Liver (tissue), 10 donors: ENCODE measurements at places on chromosomes 16 and 17.

- H3K36me3 ChIP-seq = peaks cover 33% of the 10 kb centered on the region
- H3K27ac ChIP-seq = no peak overlapping the region
- no peak overlapping the region for H3K4me3 ChIP-seq
- H3K27me3 ChIP-seq = no peaks in the 10 kb centered on the region
Measured at GRCh38 chr17:82058230-82058854, 6.6 kb downstream of the GPS1 start.

DNA sequence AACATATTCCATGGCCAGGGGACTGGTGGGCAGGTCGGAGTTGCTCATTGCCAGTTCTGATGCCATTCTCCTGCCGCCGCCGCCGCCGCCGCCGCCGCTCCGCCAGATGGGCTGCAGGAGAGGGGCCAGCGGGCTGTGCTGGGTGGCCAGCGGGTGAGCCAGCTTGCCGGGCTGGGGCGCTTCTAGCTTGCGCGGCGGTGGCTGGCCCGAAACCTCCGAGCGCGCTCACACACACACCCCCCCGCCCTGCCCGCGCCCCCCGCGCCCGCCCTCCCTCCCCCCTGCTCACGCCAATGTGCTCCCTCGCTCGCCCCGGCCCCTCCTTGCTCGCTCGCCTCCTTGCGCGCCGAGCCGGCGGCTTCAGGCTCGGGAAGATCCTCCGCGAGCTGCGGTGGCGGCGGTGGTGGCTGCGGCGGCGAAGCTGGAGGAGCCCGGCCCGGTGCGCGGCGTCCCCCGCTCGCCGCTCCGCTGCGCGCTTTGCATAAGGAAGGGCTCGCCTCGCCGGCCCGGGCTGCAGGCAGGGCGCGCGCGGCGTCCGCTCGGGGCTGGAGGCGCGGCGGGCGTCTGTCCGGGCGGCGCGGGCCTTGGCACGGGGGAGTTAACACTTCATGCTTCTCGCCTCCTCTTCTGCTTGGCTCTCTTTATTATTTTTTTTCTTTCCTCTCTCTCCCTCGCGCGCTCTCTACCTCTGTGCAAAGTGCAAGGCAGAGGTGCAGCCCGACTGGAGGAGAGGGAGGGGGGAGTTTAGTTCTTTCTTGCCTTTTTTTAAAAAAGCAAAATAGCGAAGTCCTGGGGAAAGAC lies 500 bp downstream of the MAF start:
- H3K27ac ChIP-seq = peak overlapping the region; percentile 100
- peak overlapping the region; percentile 87 for H3K4me3 ChIP-seq
- no peaks in the 10 kb centered on the region for H3K4me1 ChIP-seq
- H3K27me3 ChIP-seq = no peaks in the 10 kb centered on the region
- peak; percentile 49 for DNase-seq

DNA sequence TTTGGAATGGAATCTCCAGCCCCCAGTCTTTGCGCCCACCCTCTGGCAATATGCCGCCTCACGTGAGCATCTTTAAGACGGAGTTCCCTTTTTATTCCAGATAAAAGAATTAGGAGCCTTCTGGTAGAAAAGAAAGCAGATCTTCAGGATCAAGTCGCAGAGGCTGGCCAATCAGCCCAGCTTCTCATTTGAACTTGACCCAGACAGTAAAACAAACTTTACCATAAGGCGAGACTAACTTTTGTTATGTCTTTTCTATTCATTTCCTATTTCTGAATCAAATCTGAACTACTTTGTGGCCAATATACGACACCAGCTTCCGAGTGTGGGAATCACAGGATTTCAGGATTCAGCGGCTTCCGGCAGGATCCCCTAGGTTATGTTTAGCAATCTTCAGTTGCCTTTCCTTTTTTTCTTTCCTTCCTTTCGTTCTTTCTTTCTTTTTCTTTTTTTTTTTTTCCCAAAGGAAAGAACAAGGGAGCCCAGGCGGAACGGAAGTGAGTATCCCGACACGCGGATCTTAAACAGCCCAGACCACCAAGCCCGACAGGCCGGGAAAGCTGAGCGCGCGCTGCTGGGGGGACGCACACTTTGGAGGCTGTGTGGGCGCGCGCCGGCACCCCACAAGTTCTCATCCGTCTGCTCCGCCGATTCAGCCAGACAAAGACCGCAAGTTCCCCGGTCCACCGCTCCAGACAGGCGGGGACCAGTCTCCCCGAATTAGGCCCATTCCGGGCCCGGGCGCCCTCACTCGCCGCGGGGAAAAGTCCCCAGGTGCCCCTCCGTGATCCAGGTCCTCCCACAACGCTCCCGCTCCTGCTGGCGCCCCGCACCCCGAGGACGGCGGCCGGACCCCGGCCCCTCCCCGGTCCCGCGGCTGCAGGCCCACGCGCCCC lies 633 bp downstream of the TBC1D16 start:
- H3K4me1 ChIP-seq = peaks cover 9% of the 10 kb centered on the region
- H3K27ac ChIP-seq = peak overlapping the region; percentile 77
- H3K27me3 ChIP-seq = no peaks in the 10 kb centered on the region
- DNase-seq = no peak
- peak overlapping the region; percentile 71 for H3K4me3 ChIP-seq

- no peak overlapping the region for H3K4me3 ChIP-seq
- no peaks in the 10 kb centered on the region for H3K27me3 ChIP-seq
- DNase-seq = no peak
Measured at GRCh38 chr17:39665642-39666224, 584 bp downstream of the TCAP start.

DNA sequence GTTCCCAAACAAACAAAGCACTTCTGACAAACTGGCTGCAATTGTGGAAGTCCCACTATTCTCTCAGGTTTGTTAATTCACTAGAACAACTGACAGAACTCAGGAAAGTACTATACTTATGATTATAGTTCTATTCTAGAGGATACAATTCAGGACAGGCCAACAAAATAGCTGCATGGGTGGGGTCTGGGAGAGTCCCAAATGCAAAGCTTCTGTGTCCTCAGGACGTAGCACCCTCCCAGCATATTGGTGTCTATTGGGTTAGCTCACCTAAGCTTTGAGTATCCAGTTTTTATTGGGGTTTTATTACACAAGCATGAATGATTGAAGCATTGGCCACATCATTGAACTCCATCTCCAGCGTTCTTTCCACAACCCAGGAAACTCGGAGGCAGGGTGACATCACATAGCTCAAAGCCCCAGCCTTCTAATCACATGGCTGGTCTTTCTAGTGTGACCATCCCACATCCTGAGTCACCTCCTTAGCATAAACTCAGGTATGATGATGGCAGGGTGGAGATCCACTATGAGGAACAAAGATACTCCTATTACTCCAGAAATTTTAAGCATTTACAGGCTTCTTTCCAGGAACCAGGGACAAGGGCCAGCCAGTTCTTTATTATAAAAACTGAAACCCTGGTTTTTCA lies 43.9 kb upstream of the CCNF start:
- no peaks in the 10 kb centered on the region for H3K27me3 ChIP-seq
- no peaks in the 10 kb centered on the region for H3K36me3 ChIP-seq
- H3K27ac ChIP-seq = no peak overlapping the region
- DNase-seq = no peak
- no peaks in the 10 kb centered on the region for H3K4me1 ChIP-seq
- H3K4me3 ChIP-seq = no peak overlapping the region

DNA sequence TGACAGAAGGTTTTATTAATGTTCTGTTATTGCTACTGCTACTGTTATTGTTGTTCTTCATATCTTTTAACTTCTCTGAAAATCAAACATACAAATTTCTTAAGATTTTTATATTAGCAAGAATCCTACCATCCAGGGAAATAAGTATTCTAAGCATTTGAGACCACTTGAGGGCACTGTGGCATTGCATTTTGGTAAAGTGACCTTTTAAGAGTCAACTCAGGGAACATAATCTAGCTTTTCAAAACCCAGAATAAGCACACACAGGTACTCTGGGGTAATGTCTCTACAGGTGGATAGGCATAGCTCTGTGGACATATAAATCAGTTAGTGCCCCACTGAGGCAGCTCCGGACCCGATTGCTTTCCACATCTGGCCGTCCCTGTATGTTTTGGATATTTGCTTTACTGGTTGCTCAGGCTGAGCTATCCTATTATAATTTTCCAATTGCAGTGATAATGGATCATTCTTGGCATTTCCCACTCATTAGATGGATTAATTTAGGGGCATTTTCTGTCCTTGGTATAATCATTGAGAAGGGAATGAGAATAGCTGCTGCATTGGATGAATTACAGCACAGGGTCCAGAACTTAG lies 1425.1 kb upstream of the CDH8 start:
- DNase-seq = no peak
- H3K27me3 ChIP-seq = no peaks in the 10 kb centered on the region
- H3K36me3 ChIP-seq = no peaks in the 10 kb centered on the region
- H3K27ac ChIP-seq = no peak overlapping the region

DNA sequence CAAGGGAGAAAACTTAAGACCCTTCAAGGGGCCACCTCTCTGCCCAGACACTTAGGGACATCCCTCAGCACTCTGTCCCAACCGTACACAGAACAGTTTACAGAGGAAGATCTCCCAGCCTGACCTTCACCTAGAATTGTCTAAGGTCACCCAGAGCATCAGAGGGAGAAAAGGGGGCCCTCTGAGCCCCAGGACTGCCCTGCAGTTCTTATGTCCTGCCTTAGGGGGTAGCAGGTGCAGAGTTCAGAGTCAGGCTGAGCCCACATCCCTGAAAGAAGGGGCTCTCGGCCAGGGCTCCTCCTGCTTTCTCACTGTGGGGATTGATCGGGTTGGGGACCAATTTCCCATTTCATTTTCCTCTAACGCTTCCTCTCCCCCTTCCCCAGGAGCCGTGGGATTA lies 15.4 kb downstream of the CA4 start:
- no peaks in the 10 kb centered on the region for H3K36me3 ChIP-seq
- H3K27ac ChIP-seq = no peak overlapping the region
- no peaks in the 10 kb centered on the region for H3K27me3 ChIP-seq
- no peak overlapping the region for H3K4me3 ChIP-seq
- DNase-seq = no peak

- no peaks in the 10 kb centered on the region for H3K27me3 ChIP-seq
- no peak for DNase-seq
- no peaks in the 10 kb centered on the region for H3K36me3 ChIP-seq
- no peak overlapping the region for H3K4me3 ChIP-seq
Measured at GRCh38 chr16:24749310-24749709, 19.9 kb downstream of the TNRC6A start.

- no peak for DNase-seq
- H3K27me3 ChIP-seq = no peaks in the 10 kb centered on the region
- no peaks in the 10 kb centered on the region for H3K36me3 ChIP-seq
- no peaks in the 10 kb centered on the region for H3K4me1 ChIP-seq
- no peak overlapping the region for H3K4me3 ChIP-seq
Measured at GRCh38 chr16:29025735-29026134, 40.9 kb downstream of the LAT start.

- H3K4me3 ChIP-seq = no peak overlapping the region
- peak overlapping the region; percentile 41 for H3K27ac ChIP-seq
- no peak for DNase-seq
- no peaks in the 10 kb centered on the region for H3K4me1 ChIP-seq
- H3K36me3 ChIP-seq = no peaks in the 10 kb centered on the region
Measured at GRCh38 chr17:77733576-77734296, 224.8 kb upstream of the TNRC6C start.

DNA sequence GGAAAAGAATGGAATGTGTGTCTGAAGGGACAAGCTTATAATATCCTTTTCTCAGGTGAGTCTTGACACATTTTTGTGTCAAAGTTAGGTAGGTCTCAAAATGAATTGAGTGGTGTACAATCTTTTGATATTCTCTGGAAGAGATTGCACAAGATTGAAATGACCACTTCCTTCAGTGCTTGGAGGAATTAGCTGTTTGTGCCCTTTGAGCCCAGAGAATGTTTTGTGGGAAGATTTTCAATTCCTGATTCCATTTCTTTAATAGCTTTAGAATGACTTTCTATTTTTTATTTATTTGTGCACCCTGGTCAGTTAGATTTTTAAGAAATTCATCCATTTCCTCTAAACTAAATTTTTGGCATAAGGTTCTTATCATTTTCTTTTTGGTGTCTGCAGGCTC lies 1.6 kb upstream of the CCL13 start:
- H3K27me3 ChIP-seq = no peaks in the 10 kb centered on the region
- DNase-seq = no peak
- H3K4me3 ChIP-seq = no peak overlapping the region
- no peaks in the 10 kb centered on the region for H3K4me1 ChIP-seq
- H3K36me3 ChIP-seq = no peaks in the 10 kb centered on the region

- no peaks in the 10 kb centered on the region for H3K4me1 ChIP-seq
- no peak overlapping the region for H3K4me3 ChIP-seq
- no peaks in the 10 kb centered on the region for H3K36me3 ChIP-seq
- no peaks in the 10 kb centered on the region for H3K27me3 ChIP-seq
- no peak for DNase-seq
Measured at GRCh38 chr17:40241252-40241834, 22.2 kb downstream of the WIPF2 start.

DNA sequence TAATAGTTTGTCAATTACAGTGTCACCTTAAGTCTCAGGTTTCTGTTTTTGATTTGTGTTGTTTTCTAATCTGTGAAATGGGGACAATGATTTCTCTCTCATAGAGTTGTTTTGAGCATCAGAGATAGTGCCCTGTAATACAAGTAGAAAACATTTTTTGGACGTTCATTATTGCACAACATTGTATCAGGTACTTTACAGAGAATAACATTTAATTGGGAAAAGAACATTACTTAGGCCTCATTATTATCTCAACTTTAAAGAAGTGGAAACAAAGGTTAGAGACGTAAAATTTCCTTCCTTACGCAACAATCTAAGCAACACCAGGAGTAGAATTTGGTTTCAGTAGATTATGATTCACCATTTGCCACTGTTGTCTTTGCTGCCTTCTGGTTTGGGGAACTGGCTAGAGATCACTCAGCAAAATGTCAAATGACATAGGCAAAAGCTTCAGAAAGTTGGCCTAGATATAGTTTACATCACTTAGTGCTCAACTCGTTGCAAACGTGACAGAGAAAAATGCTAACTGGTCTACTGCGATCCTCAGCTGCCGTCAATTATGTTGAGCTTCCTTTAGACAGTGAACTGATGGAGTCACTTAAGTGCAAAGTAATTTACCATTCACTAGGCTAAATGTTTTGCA lies 1026.8 kb downstream of the CDH11 start:
- DNase-seq = no peak
- no peak overlapping the region for H3K4me3 ChIP-seq
- no peaks in the 10 kb centered on the region for H3K4me1 ChIP-seq
- no peak overlapping the region for H3K27ac ChIP-seq
- no peaks in the 10 kb centered on the region for H3K36me3 ChIP-seq

GRCh38 chr17:79987187-79987934 lies 48.3 kb downstream of the TBC1D16 start:
- no peak overlapping the region for H3K4me3 ChIP-seq
- peak overlapping the region; percentile 89 for H3K27ac ChIP-seq
- no peaks in the 10 kb centered on the region for H3K27me3 ChIP-seq
- H3K36me3 ChIP-seq = no peaks in the 10 kb centered on the region
- H3K4me1 ChIP-seq = peaks cover 33% of the 10 kb centered on the region
- DNase-seq = no peak

DNA sequence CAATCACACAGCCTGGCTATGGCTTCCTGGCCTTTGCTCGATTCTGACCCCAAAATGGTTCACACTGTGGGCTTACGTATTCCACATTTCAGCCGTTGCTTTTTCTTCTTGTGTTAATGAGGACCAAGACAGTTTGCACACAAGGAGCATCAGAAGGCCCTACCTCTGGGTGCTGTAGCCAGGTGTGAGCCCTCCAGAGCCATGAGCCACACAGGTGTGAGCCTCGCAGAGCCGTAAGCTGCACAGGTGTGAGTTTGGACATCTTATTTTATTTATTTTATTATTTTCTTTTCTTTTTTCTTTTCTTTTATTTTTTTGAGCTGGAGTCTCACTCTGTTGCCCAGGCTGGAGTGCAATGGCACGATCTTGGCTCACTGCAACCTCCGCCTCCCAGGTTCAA lies 70.6 kb downstream of the LMF1 start:
- no peak for DNase-seq
- no peak overlapping the region for H3K4me3 ChIP-seq
- H3K27ac ChIP-seq = no peak overlapping the region
- H3K4me1 ChIP-seq = no peaks in the 10 kb centered on the region
- no peaks in the 10 kb centered on the region for H3K27me3 ChIP-seq
